ENCODE measurements at places on chromosomes 6 and 20.
A peak's percentile ranks its signal among the peaks of the same experiment; 100 is the strongest.

- H3K27ac ChIP-seq: no peak overlapping the region
- peak overlapping the region; percentile 73 for H3K4me3 ChIP-seq
- peak; percentile 55 for DNase-seq
- no peaks in the 10 kb centered on the region for H3K36me3 ChIP-seq
- H3K27me3 ChIP-seq: peaks cover 7% of the 10 kb centered on the region
Observed at GRCh38 chr20:23047001-23047737, 2.3 kb downstream of the THBD start.

DNA sequence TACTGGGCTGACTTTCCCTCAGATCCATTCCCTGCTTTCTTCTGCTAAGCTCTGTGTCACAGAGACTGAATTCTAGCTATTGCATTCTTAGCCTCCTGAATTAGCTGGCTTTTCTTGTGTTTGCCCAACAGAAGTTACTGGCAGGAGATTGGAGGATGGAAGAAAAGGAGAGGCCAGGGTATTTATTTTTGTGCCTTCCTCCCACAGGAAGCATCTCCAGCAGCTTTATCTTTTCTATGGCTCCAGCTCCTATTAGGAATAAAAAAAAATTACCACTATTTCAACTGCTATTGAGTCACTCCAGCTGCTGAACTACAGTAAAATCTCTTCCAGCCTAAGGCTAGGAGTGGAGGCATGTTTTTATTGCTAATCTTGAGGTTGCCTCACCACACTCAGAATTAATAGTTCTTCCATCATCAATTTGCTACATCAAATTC is 492.4 kb downstream of the RFPL4B start:
- H3K4me1 ChIP-seq: no peaks in the 10 kb centered on the region
- H3K36me3 ChIP-seq: no peaks in the 10 kb centered on the region
- H3K27ac ChIP-seq: no peak overlapping the region
- no peak for DNase-seq
- H3K4me3 ChIP-seq: no peak overlapping the region

GRCh38 chr6:68343901-68344300 is 291.2 kb upstream of the ADGRB3 start:
- no peaks in the 10 kb centered on the region for H3K36me3 ChIP-seq
- DNase-seq: peak; percentile 83
- no peaks in the 10 kb centered on the region for H3K27me3 ChIP-seq
- no peak overlapping the region for H3K27ac ChIP-seq
- H3K4me1 ChIP-seq: no peaks in the 10 kb centered on the region
- H3K4me3 ChIP-seq: no peak overlapping the region

DNA sequence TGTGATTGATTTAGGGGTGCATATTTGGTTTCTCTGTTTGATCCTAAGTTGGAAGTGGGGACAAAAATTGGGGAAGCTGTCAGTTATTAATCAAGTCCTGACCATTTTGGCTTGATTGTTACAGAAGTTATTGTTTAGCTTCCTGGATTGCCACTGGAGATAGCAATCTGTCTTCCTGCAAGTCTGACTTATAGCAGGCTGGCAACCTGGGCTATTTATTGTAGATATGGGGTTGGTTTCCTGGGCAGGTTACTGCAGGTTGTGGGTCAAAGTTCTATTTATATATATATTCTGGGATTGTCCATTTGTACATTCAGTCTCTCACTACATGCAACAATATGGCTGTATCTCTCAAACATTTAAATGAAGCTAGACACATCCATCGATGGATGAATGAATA is 17.8 kb downstream of the KCNS1 start:
- peaks cover 17% of the 10 kb centered on the region for H3K4me1 ChIP-seq
- DNase-seq: peak; percentile 8
- H3K27ac ChIP-seq: no peak overlapping the region
- no peaks in the 10 kb centered on the region for H3K27me3 ChIP-seq
- H3K4me3 ChIP-seq: no peak overlapping the region

- H3K27ac ChIP-seq: no peak overlapping the region
- no peaks in the 10 kb centered on the region for H3K27me3 ChIP-seq
- no peak overlapping the region for H3K4me3 ChIP-seq
- H3K4me1 ChIP-seq: no peaks in the 10 kb centered on the region
- no peak for DNase-seq
Observed at GRCh38 chr20:58328836-58329235, 19.3 kb downstream of the RAB22A start.

DNA sequence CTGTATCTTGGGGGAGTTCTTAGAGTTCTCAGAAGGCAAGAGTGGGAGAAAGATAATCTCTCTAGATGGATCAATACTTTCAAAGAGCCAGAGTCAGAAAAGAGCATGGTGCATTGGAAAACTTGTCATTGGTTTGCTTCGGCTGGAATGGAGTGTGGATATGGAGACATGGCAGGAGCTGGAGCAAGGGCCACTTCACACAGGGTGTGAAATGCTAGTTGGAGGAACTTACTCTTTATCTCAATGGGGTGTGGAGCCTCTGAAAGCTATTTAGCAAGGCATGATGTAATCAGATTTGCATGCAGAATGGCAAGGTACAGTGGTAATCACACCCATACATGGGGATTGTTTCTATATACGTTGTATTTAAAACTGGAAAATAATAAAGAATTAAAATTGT is 31.5 kb upstream of the PAQR8 start:
- H3K36me3 ChIP-seq: no peaks in the 10 kb centered on the region
- no peak overlapping the region for H3K27ac ChIP-seq
- peaks cover 27% of the 10 kb centered on the region for H3K4me1 ChIP-seq
- H3K4me3 ChIP-seq: no peak overlapping the region

DNA sequence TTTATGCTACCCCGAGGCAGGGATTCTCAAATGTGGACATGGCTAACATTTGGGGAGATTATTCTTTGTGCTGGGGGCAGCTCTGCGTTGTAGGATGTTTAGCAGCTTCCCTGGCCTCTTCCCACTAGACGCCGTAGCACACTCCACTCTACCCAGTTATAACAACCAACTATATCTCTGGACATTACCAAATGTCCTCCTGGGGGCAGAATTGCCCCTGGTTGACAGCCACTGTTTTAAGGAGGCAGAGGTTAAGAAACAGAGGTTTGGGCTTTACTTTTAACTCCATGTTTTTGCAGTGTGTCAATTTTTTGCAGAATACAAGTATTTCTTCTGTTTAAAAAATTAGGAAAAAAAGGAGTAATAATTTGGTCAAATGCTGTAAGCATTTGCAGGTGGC is 56.2 kb upstream of the BMP6 start:
- no peaks in the 10 kb centered on the region for H3K27me3 ChIP-seq
- no peak overlapping the region for H3K4me3 ChIP-seq
- H3K4me1 ChIP-seq: peaks cover 34% of the 10 kb centered on the region
- H3K27ac ChIP-seq: no peak overlapping the region

- H3K36me3 ChIP-seq: no peaks in the 10 kb centered on the region
- no peaks in the 10 kb centered on the region for H3K4me1 ChIP-seq
- no peak overlapping the region for H3K4me3 ChIP-seq
- no peaks in the 10 kb centered on the region for H3K27me3 ChIP-seq
Observed at GRCh38 chr20:1870792-1871550, 24.2 kb upstream of the SIRPA start.

DNA sequence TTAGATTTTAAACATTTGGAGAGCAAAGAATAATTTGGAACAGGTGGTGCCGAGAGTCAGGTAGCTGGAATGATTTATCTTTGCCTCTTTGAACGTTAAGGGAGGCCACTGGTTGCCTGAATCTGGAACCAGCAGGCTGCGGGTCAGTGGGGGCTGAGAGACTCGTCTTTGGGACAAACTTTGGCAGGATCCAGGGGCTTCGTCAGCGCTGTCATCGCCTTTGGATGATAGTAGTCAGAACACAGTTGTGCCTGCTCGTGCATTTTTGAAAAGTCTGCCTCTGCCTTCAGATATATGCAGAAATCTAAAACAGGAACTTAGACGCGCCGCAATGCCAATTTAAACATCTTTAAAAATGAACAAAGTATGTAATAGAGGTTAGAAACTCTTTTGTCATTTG is 5.0 kb downstream of the EYA2 start:
- no peak overlapping the region for H3K27ac ChIP-seq
- no peak overlapping the region for H3K4me3 ChIP-seq
- peaks cover 96% of the 10 kb centered on the region for H3K27me3 ChIP-seq
- H3K4me1 ChIP-seq: no peaks in the 10 kb centered on the region
- DNase-seq: no peak
- no peaks in the 10 kb centered on the region for H3K36me3 ChIP-seq

- no peak overlapping the region for H3K27ac ChIP-seq
- H3K27me3 ChIP-seq: no peaks in the 10 kb centered on the region
- H3K4me1 ChIP-seq: no peaks in the 10 kb centered on the region
- DNase-seq: peak; percentile 3
- H3K36me3 ChIP-seq: no peaks in the 10 kb centered on the region
- H3K4me3 ChIP-seq: no peak overlapping the region
Observed at GRCh38 chr6:114301596-114302219, 41.1 kb downstream of the HS3ST5 start.

DNA sequence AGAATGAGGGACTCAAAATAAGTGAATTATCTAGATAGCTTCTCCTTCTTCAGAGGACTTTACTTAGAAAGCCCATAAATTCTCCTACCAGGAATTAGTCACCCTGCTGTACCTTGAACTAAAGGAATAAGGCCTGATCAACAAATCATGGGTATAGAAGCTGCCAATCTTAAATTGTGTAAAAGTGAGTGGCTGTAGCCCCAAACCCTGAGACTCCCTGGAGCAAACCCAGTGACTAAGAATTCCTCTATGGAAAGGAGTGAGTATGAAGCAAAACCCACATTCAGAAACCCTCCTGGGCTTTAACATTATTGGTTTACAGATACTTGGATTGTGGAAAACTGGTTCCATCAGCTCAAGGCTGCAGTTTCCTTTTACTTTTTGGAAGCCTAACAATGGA is 285.8 kb upstream of the TBX18 start:
- no peak overlapping the region for H3K4me3 ChIP-seq
- H3K36me3 ChIP-seq: no peaks in the 10 kb centered on the region
- H3K27ac ChIP-seq: no peak overlapping the region
- no peak for DNase-seq

DNA sequence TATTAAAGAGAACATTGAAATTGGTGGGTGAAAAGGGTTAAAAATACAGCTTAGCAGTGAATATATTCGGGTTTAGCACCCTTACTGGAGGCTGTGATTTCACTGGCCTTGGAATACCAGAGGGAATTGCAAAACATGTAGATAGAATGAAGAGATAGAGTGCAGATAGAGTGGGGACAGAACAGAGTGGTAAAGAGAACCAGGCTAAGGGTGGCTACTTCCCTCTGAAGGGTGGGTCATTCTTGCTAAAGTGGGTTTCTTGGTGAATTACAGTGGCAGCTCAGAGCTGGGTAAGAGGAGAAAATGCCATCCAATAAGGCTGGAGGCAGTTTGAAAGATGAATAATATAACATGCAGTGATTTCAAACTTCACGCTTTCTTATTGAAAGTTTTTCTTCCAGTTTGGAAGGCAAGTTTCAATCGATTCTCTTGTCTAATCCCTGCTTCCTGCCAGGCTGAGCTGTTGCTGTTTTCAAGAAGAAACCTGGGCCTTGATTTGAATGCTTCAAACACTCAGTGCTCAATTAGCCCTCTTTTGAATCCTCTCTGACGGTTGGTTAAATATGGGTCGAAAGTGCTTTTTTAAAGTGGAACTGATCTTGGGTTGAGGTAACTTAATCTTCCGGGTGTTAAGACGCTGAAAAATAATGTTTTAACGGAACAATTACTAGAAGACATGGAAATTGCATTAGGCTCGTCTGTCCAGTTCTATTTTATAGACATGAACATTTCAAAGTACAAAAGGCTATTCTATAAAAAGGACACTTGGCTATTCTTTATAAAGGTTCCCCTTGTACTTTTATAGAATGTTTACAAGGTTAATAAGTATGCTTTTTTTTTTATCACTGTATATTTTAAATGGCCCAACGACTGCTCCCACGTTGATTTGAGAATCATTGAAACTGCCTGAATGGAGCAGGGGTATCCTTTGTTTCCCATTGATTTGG is 203.3 kb downstream of the BCAS1 start:
- no peaks in the 10 kb centered on the region for H3K36me3 ChIP-seq
- peak overlapping the region; percentile 39 for H3K4me3 ChIP-seq
- peak; percentile 55 for DNase-seq
- H3K27ac ChIP-seq: peak overlapping the region; percentile 86

DNA sequence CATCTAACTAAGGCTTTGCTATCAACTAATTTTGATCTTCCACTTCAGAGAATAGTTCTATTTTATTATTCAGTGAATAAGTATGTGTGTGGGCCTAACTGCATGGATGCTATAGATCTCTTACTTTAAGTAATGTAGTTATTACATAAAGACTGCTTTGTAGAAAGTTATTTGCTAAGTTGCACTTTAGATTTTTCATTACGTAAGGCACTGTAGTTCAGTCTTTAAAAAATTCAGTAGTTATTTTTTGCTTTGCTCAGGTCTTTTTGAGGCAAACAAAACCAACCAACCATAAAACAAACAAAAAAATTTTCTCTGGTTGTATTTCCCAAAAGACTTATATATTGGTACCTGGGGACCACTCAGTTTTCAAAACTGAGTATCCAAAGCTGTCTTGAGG is 53.0 kb downstream of the KCNQ5 start:
- no peaks in the 10 kb centered on the region for H3K27me3 ChIP-seq
- no peak for DNase-seq
- H3K4me1 ChIP-seq: no peaks in the 10 kb centered on the region
- no peaks in the 10 kb centered on the region for H3K36me3 ChIP-seq
- no peak overlapping the region for H3K4me3 ChIP-seq

DNA sequence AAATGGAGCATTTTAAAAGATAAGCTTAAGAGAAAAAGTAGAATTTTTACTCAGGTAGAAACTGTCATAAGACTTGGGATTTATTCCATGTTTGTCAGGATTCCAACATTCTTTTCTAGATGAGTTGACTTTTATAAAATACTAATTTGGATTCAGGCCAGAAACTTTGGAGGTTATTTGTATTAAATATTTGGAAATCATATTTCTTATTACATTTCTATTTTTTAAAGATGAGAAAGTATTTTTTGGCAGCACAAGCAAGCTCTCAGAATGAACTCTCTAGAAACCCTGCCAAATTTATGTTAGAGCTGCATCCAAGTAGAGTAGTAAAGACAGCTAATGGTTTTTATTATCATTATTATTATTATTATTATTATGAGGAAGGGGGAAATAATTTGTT is 1014.9 kb upstream of the GJE1 start:
- no peaks in the 10 kb centered on the region for H3K27me3 ChIP-seq
- peaks cover 4% of the 10 kb centered on the region for H3K4me1 ChIP-seq
- H3K27ac ChIP-seq: no peak overlapping the region
- no peaks in the 10 kb centered on the region for H3K36me3 ChIP-seq

GRCh38 chr6:161549977-161550655 is 276.3 kb upstream of the AGPAT4 start:
- peak; percentile 38 for DNase-seq
- H3K36me3 ChIP-seq: no peaks in the 10 kb centered on the region
- H3K4me1 ChIP-seq: no peaks in the 10 kb centered on the region
- no peak overlapping the region for H3K27ac ChIP-seq
- H3K27me3 ChIP-seq: peaks cover 28% of the 10 kb centered on the region
- no peak overlapping the region for H3K4me3 ChIP-seq

- no peak for DNase-seq
- peaks cover 9% of the 10 kb centered on the region for H3K4me1 ChIP-seq
- H3K4me3 ChIP-seq: no peak overlapping the region
Observed at GRCh38 chr6:146337376-146337775, 206.3 kb upstream of the RAB32 start.

GRCh38 chr20:46073443-46073842 is 16.3 kb downstream of the NCOA5 start:
- peaks cover 41% of the 10 kb centered on the region for H3K36me3 ChIP-seq
- no peak overlapping the region for H3K27ac ChIP-seq
- no peak for DNase-seq
- no peaks in the 10 kb centered on the region for H3K4me1 ChIP-seq
- no peak overlapping the region for H3K4me3 ChIP-seq
- no peaks in the 10 kb centered on the region for H3K27me3 ChIP-seq

GRCh38 chr6:23180504-23181293 is 611.3 kb downstream of the HDGFL1 start:
- no peaks in the 10 kb centered on the region for H3K27me3 ChIP-seq
- H3K4me1 ChIP-seq: peaks cover 6% of the 10 kb centered on the region
- H3K4me3 ChIP-seq: no peak overlapping the region
- no peak for DNase-seq
- H3K36me3 ChIP-seq: no peaks in the 10 kb centered on the region
